ENCODE measurements at places on chromosomes 1 and 21. TPM values are rescaled to one million over a fixed set of nuclear protein-coding genes. Genes with fewer than 3 reads are reported as not detected.
A peak's percentile ranks its signal among the peaks of the same experiment; 100 is the strongest.

GRCh38 chr1:197200272-197200899 is 53.9 kb upstream of the ASPM start:
- peak; percentile 61 for DNase-seq

ALPL gene
- not detected for total RNA-seq

GRCh38 chr1:19028110-19028509 is 71.6 kb upstream of the IFFO2 start:
- DNase-seq = no peak

- no peak for DNase-seq
Observed at GRCh38 chr1:55304229-55304740, 89.1 kb upstream of the USP24 start.

DNA sequence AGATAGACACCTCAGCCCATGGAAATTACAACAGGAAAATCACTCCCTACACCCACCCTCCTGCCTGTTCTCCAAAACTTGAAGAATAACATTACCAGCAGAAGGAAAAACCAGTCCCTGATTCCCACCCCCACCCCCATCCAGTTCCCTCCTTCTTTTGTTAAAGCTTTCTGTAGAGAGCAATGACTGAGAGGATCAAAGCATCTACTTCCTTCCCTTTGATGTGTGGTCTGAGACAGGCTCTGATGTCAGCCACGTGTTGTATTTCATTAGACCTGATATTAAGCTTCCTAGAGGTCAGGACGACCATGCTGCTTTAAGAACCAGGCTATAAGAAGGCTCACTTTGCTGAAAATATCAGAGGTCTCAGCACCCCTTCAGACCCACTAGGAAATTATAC is 73.9 kb upstream of the HAO2 start:
- DNase-seq = no peak

DNA sequence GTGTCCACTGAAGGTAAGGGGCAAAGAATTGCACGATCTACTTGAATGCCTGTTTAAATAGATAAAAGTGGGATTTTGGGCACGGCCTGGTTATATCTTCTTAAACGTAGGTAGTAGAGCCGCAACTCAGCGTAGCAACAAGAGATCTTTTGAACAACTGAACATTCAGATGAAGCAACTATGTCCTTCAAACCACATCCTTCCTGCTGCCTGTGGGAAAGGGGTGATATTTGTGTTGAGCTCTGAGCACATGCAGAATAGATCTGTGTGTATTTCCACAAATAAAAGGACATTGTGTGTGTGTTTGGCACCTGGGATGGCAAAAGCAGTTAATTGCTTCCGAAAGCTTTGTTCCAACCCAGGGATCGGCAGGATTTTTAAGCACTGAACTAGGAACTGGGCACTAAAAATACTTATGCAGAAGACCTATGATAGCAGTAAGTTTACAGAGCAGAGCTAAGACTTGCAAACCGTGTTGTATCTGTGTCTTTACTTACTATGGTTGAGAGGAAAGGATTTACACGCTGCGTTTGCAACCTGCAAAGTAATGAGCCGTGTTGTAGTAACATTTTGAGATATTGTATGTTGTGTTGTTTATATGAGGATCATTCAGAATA is 333.4 kb downstream of the CHRM3 start:
- no peak for DNase-seq

GRCh38 chr21:37172646-37173045 is 94.5 kb downstream of the VPS26C start:
- DNase-seq = no peak

PLEKHN1 gene
- total RNA-seq = 7.9 TPM

PPM1J gene
- total RNA-seq = 0.88 TPM

RGS18 gene
- not detected for total RNA-seq

- no peak for DNase-seq
Observed at GRCh38 chr1:152018537-152018936, 18.3 kb downstream of the S100A11 start.

All from MCF 10A (cell line).